Activated T-cell treated with anti-CD3 and anti-CD28 coated beads for 1 hour (primary cell): ENCODE measurements at places on chromosomes 7 and 10.

- no peak for DNase-seq
Observed at GRCh38 chr10:118458957-118459641, 117.0 kb upstream of the FAM204A start.

DNA sequence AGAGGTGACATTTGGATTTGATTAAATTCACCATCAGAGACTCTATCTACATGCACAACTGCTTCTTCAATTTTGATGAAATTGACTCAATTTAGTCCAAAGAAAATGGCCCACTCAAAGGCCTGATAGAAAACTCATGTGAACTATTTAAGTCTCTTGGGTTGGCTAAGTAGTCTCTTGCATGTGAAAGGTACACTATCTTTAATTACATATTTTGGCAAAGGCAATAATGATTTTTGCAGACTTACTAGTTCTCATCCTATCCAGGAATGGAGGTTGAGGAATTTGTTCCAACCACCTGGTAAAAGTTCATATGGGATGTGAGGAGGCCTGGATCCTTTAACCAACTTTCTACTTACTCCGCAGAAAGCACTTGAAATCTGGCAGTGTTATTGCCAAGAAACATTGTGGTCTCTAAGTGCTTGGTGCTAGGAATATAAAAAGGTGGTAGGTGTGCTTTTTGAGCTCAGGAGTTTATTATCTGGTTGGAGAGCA lies 618.6 kb upstream of the MKI67 start:
- DNase-seq, result no peak

DNA sequence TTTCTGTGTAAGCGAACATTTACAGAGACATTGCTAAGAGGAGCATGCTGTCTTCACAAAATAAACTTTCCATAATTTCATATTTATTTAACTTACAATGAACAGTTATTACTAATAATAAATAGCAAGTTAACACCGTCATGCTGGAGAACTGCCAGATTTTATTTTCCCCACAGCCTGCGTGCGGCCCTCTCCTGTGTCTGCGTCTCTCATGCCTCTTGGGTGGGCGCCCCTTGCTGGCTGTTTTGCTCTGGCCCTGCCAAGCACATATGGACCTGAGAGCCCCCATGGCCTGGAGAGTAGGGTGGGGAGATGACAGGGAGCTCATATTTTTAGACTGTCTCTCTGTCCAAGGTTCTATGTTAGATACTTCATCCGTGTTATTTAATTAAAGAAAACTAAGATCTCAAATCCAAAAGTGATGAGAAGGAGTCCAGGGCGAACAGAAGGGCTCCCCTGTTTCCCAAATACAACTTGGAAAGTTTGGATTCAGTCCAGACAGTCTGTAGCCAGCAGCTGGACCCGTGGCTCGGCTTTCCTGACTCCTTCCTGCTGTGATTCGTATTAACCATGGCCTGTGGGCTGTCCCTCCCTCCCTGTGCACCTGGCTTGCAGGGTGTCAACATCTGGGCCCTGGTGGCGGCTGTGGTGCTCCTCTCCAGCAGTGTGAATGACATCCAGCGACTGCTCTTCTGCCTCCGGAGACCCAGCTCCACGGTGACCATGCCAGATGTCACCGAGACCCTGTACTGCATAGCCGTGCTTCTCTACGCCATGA lies 20.5 kb downstream of the FBH1 start:
- DNase-seq, result no peak

GRCh38 chr7:116986611-116987565 lies 33.6 kb downstream of the ST7 start:
- no peak for DNase-seq

DNA sequence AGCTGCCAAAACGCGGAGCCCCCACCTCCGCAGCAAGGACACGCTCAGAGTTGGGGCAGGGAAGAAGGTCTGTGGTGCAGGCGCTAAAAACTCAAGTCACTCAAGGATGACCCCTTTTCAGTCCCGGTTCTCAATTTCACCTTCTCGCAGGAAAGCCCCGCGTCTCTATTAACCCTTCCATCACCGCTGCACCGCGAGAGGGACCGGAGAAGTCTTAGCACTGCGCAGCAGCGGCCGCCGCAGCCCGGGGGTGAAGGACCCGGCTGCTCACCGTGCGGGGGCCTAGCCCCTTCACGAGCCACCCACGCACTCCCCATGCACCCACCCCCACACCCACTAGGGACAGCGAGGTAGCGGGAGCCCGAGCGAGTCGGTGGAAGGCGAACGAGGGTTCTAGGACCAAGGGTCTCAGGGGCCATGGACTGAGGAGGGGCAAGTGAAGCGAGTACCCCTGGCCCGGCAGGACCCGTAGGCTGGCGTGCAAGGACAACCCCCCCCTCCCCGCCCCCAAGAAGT lies 162.9 kb downstream of the SH3PXD2A start:
- DNase-seq, result no peak

GRCh38 chr7:47501406-47501805 lies 80.5 kb downstream of the TNS3 start:
- no peak for DNase-seq

DNA sequence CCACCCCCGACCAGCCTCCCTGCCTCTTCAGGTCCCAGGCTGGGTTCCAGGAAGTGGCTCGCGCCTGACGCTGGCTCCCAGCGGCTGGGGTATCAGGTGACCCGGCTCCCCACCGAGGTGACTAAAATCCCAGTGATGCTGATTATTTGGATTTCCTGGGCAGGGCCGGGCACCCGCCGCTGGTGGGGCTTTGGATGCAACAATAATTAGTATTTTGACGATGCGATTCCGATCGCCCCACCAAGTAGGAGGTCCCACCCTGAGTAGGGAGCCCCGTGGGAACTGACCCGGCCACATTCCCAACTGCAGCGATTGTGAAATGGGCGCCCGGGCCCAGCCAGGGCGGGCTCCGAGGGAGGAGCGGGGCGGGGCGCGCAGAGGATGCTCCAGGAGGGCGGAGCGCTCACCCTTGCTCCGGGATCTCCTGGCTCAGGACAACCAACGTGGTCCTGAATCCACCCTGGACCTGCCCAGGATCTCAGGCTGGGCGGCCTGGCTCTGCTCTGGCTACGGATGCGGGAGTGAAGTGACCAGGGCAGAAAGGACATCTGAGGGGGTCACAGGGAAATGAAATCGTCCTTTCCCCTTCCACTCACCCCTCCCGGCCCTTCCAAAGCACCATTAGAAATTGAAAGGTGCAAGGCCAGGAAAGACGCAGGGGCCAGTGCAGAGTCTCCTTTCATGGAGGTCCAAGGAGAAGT lies 32.6 kb downstream of the DUSP5 start:
- DNase-seq, result no peak

GRCh38 chr10:21724687-21725367 lies 190.8 kb downstream of the MLLT10 start:
- DNase-seq, result peak; percentile 31

DNA sequence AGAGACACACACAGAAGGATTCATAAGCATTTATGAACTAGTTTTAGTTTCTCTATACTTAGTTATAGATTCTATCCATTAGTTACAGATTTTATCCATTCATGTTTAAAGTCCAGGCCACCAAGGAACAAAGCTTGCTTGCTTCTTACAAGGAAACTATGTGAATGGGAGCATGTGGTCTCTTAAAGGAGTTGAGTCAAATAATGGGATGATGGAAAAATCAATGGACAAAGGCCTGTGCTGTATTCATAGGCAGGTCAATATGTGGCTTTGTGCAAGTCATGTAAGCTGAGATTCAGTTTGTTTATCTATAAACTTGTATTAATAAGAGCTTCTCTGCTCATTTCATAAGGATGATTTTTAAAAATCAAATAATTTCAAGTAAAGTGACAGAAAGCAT lies 172.8 kb upstream of the CDK1 start:
- no peak for DNase-seq

GRCh38 chr7:30930621-30931020 lies 19.0 kb downstream of the AQP1 start:
- no peak for DNase-seq

GRCh38 chr10:49107111-49107886 lies 8.0 kb downstream of the VSTM4 start:
- DNase-seq, result no peak

GRCh38 chr7:111511845-111512244 lies 50.4 kb downstream of the IMMP2L start:
- no peak for DNase-seq

DNA sequence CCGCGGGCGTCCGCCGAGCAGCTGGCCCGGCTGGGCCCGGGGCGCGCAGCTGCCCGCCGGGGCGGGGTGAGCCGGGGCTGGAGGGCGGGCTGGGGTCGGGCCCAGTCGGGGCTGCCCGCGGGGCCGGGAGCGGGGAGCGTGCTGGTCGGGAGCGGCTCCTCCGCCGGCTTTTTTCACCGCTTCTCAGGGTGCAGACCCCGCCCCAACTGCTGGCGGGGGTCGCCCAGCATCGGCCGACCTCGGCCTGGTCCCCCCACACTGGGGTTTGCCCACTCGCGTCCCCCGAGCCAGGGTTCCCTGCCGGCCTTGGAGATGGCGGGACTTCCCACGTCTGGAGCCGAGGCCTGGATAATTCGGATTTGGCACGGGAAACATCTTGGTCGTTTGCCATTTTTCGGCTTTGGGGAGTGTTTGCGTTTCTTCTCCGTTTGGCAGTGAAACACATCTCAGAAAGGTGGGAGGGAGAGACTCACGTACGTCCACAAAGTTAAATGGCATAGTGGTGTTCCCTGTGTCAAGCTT lies 432 bp downstream of the TMEM248 start:
- no peak for DNase-seq

GRCh38 chr7:151025924-151026671 lies 1.8 kb upstream of the ATG9B start:
- DNase-seq, result no peak

GRCh38 chr10:71575451-71575850 lies 144.1 kb downstream of the C10orf105 start:
- DNase-seq, result no peak

DNA sequence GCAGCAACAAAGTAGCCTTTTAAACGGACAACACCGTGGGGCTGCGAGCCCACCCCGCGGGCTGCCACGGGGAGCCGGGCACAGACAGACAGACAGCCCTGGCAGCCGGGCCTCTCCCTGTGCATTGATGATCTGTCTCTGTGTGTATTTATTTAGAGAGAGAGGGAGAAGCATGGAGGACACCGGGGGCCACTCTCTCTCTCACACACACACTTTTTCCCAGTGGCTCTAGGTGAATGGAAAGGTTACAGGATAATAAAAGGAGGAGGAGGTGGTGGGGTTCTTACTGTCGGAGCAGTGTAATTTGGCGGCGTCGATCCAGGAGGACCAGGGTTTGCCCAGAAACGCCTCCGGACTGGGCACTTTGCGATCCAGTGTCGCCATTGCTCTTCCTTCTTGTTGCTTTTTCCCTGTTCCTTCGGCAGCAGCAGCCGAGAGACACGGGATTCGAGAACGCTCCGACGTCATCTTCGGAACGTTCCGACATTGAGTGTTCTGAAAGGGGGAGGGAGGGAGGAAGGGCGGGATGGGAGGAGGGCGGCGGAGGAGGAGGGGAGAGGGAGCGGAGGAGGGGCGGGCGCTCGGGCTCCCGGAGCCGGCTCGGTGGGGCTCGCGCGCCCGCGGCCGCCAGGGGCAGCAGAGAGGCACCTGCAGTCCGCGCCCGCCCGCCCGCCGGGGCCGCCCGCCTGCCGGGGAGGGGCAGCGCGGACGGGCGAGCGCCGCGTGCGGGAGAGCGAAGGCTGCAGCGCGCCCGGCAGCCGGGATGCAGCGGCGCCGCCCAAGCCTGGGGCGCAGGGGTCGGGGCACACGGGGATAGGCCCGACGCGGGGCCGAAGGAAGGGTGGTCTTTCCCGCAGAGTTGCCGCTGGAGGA lies at the start of gene ATXN7L1:
Gene ATXN7L1 (minus strand): TSS at position 509 of the 873 bp plus-strand sequence. CDS start 41 bp downstream, at position 468.
- DNase-seq, result peak; percentile 89

GRCh38 chr7:98234429-98235147 lies 17.4 kb downstream of the TECPR1 start:
- DNase-seq, result no peak

GRCh38 chr7:115435178-115435577 lies 513.3 kb downstream of the MDFIC start:
- no peak for DNase-seq

GRCh38 chr7:28107960-28108359 lies 72.6 kb downstream of the JAZF1 start:
- DNase-seq, result no peak

GRCh38 chr10:11530806-11531205 lies 80.6 kb downstream of the USP6NL start:
- DNase-seq, result no peak

GRCh38 chr7:124251636-124252035 lies 218.8 kb upstream of the TMEM229A start:
- DNase-seq, result no peak

GRCh38 chr7:82778021-82778420 lies 334.4 kb upstream of the CACNA2D1 start:
- DNase-seq, result no peak

DNA sequence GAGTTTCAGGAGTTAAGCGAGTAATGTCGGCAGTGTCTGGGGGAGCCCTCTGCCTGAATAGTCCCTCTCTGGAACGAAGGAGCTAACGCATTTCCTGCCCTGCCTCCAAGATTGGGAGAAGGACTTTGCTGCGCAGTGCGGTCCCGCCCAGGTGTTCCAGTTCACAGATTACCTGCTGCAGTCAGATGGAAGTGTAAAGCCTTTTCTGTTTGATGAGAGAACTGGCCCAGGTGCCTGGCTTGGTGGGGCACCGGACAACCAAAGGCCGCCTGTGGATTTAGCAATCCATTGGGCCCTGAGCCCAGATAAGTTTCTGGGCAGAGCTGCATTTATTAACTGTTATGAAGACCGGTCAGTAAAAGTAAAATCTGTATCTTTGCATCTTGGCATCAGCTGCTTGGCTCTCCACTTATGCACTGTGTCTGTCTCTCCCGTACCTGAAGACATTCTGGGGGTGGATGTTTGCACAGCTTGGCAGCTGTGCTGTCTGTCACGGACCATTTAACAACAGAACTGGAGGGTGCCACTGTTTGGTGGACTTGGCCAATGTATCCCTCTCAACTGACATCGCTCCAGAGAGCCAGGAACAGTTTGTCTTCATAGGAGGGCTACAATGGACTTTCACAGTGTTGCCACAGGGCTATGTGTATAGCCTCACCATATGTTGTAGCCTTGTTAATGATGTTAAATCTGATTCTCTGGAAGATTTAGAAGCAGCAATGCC lies 654.7 kb upstream of the ZWINT start:
- no peak for DNase-seq

DNA sequence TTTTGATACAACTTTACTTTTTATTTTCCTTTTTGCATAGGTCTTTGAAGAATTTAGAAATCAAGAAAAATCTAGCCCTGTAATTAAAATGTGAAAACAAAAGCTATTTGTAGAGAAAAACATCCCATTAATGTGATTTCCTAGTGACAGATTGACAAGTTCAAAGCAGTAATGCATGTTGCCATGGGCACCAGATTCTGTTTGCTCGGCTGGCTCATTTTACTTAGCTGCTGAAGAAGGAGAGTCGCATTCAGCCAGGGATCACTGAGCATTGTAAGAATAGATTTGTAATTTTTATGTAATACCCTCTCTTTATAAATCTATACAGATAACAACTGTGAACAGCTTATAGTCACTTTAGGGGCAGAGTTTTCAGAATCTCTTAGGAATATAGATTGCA lies 28.5 kb downstream of the DNAJB9 start:
- DNase-seq, result no peak
